ENCODE measurements at places on chromosomes 12 and 14.

DNA sequence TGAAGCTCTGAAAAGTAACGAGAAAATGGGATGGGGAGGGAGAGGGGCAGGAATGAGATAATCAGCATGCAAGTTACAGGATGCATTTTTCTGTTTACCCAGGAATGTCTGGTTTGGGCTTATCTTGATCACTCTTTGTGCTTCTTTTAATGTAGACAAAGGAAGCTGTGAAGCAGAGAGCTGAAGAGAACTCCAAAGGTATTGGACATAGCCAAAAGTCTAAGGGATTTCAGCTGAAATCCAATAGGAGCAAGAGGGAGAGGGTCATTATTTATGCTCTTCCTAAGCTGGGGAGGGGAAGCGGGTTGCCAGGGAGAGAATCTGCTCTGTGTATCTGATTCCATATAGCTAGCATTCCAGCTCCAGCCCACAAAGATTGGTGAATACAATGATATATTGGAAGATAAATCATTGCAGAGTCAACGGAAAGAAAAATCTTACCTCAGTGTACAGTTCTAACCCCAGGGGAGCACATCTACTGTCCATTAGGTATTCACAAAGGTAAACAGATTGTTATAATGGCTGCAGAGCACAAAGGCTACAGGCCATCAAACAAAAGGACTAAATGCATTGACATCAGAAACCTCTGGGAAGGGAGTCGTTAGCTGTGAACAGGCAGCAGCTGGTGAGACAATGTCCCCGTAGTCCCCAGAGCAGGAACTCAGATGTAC, 61.0 kb upstream of the PELI2 start:
- no peak for DNase-seq

- DNase-seq = no peak
Measured at GRCh38 chr14:64970776-64971477, 1.2 kb downstream of the RAB15 start.

- no peak for DNase-seq
Measured at GRCh38 chr14:38038986-38039385, 168.7 kb upstream of the SSTR1 start.

- DNase-seq = no peak
Measured at GRCh38 chr12:14613718-14614117, 46.0 kb upstream of the PLBD1 start.

DNA sequence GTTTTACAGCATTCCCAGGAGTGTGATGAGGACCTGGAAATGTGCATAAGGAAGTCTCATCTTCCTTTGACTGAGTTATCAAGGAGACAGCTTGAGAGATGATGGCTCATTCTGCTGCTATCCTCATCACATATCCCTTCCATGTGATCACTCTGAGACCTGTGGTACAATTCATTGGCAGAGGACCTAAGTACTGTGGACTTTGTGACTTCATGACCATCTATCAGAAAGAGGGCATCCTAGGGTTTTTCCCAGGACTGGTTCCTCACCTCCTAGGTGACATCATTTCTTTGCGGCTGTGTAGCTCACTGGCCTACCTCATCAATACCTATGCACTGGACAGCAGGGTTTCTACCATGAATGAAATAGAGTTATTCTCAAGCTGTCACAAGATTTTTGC, 172.1 kb upstream of the PLEKHG7 start:
- no peak for DNase-seq

DNA sequence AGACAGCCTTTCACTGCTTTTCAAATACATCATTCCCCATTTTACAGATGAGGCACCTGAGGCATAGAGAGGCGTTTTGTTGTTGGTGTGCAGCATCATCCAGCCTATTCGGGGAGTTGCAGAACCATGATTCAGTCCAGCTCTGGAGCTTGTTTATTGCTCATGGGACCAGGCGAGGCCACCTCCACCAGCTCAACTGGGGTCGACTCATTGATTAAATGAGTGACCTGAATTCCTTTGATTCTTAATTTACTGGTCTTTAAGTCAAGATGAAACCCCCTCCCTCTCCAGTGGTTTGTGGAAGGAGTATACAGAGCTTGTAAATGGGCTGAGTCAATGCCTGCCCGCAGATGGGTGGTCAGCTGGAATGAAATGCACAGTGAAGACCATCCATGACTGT, 161.9 kb downstream of the CHST11 start:
- no peak for DNase-seq

- no peak for DNase-seq
Measured at GRCh38 chr14:92800525-92800924, 6.4 kb downstream of the GOLGA5 start.

DNA sequence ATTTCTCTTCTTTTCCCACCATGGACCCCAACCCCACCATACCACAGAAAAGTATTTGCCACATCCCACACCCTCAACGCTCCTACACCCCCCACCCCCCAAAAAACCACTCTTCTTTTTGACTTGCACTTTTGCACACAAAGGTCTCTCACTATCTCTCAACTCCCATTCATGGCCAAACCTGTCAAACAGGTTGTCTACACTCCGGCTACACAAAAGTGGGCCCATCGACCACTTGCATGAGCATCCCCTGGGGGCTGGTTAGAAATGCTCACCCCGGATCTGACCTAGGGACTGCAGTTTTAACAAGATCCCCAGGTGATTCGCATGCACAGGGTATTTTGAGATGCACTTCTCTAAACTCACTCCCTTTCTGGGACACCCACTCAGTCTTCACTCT, 248.2 kb downstream of the DPF3 start:
- no peak for DNase-seq

GRCh38 chr14:50812180-50812579, 18.8 kb downstream of the NIN start:
- no peak for DNase-seq

DNA sequence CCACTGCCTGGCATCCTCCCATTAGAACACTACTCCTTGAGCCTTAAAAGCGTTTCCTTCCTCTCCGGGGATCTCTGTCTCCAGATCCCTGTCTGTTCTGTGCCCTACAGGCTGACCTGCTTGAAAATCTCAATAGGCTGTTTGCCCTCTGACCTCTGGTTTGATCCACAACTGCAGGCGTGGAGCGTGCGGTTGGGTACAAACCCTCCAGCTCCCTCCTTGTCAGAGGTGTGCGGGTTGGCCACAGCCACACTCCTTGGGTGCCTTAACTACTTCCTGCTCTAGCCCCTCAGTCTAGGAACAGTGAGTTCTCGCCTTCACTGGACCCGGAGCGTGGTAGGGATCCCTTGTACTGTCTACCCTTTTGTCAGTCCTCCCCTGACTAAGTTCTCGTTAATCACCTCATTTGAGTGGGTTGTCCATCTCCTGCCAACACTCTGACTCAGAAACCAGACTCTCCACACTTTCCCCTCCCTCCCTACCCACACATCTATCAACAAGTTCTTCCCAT, 33.1 kb downstream of the CMKLR1 start:
- no peak for DNase-seq

DNA sequence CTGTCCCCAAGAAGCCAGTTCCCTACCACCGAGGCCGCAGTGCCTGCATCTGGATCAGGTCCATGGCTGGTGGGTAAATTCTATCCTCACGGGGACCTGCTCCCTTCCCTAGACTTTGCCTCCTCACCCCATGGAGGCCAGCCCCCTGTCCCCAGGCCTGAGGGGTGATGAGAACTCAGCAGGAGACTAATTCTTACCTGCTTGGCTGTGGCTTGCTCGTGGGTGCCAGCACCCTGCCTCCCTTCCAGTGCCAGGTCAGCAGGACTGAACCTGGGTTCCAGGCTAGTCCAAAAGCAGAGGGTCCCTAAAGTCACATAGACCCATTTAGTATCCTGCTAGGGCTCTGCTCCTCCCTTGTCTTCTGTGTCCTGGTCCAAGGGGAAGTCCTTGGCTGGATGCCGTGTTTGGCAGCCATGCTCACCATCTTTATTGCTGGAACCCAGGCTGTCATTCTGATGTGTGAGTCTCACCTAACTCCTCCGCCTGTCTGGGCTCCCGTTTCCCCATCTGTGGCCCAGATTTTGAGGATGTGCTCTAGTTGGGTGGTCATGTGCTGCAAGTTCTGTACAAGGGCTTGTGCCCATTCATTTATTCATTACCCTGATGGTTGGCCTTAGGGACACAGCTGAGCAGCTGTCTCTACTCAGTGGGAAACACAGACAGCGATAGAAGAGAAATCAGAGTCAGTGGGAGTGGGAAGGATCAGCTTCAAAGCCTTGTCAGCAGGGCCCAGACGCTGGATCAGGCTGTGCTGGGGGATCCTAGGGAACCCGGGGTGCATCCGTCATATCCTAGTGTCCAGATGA, 949 bp downstream of the PLBD2 start:
- DNase-seq = no peak

DNA sequence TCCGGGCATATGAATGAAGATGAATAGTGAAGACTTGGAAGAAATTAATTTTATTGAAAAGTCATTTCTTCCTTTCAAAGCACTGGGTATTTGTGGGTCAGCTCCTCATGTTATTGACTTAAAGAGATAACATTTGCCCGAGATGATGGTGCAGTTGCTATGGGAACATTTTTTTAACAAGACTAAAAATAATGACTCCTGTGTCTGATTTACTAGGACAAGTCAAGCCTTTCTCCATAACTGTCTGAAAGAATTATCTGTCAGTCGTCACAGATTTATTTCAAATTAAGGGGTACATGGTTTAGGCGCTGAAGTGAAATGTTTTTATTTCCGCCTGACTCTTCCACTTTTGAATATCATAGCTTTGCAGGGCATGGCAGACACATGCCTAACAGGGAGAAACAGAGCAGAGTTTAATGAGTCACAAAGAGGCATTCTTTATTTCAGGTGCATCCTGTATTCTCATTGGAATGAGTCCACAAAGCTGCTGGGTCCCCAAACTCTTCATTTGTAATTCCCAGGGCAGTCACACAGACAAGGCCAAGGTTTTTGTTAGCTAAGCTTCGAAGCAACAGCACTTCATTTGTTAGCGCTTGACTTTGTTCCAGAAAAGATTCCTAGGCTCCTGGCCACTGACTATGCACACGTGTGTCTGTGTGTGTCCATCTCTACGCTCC, 4.3 kb upstream of the GPHB5 start:
- DNase-seq = no peak

- peak; percentile 9 for DNase-seq
Measured at GRCh38 chr14:37480446-37481290, 114.4 kb downstream of the FOXA1 start.

DNA sequence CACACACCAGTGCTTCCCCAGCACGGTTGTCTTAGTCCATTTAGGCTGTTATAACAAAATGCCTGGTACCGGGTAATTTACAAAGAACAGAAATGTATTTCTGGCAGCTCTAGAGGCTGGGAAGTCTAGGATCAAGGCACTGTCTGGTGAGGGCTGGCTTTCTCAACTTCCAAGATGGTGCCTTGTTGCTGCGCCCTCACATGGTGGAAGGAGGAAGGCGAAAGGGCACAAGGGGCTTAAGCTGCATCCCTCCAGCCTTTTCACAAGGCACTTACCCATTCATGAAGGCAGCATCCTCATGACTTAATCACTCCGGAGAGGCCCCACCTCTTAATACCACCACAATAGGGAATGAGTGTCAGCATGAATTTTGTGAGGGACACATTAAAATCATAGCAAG, 155.5 kb downstream of the SLC15A5 start:
- no peak for DNase-seq

DNA sequence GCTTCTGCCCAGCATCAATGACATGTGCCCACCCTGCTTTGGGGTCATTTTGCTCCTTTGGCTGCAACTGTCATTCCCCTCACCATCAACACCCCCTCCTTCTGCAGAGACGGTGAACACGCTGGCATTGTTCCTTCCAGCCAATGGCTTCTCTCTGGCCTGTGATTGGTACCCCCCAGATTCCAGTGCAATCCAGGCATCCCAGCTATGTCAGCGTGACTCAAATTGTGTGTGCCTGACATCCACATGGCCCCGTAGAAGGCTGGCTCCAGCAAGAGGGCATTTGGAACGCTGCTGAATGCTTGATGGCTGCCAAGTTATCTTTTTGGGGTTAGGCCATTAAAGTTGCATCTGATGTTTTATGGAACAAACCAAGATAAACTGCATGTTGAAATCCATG, 21.0 kb upstream of the CCND2 start:
- no peak for DNase-seq

- peak; percentile 10 for DNase-seq
Measured at GRCh38 chr12:117863002-117863709, 105.6 kb downstream of the KSR2 start.

- DNase-seq = no peak
Measured at GRCh38 chr14:104632781-104633180, 28.2 kb upstream of the TMEM179 start.

DNA sequence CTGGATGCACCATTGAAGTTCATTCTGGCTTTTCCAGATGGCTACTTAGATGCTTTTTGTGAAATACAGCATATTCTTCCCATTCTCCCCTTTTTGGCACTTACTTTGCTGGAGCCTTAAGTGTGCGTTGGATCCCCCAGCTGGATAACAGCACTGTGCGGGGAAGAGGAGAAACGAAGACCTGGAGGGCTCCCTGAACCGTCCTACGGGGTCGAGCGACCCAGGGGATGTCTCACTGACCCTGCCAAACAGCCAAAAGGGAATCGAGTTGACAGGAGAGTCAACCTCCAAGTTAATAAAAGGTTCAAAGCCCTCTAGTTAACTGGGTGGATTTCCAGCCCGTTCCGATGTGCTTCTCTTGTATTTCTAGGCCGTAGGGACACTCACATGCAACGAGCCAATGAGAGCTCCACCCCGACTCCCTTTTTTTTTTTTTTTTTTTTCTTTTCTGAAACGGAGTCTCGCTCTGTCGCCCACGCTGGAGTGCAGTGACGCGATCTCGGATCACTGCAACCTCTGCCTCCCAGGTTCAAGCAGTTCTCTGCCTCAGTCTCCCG, 1.0 kb upstream of the CAMKK2 start:
- no peak for DNase-seq

DNA sequence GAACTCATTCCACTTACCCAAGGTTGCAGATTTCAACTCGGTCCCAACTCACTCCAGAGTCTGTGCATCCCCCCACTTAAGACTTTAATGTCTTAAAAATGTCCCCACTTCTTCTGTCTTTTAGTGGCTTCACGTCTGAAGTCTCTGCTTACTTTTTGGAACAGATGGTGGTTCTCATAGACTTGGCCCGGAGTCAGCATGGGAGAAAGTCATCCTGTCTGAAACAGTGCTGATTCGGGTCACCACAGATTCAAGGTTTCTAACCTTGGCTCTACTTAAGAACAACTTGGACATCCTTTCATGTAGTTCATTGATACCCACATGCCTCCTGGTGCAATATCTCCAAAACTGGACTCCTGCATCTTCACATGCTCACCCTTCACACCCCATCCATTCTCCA, 26.0 kb downstream of the CHST11 start:
- no peak for DNase-seq

DNA sequence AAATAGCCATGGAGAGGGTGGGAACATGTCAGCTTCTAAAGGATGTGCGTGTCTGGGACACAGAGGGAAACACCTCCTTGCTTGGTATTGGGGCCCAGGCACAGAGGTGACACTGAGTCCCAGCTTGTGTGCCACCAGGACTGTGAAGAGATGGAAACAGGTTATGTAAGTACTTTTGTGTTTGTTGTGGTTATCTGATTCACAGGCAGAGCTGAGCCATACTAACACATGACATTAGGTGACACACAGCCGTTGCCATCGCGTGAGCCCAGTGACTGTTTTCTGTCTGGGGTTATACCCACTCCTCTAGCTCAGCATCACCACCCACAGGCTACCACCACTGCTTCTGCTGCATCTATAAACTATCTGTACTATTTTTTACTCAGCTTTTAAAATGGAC, 12.1 kb upstream of the FLVCR2 start:
- DNase-seq = no peak

- no peak for DNase-seq
Measured at GRCh38 chr12:68375756-68376695, 43.9 kb upstream of the MDM1 start.

- no peak for DNase-seq
Measured at GRCh38 chr12:124125203-124125871, 152.3 kb downstream of the ZNF664 start.

- peak; percentile 60 for DNase-seq
Measured at GRCh38 chr12:98752726-98753125, 107.6 kb downstream of the APAF1 start.

- DNase-seq = no peak
Measured at GRCh38 chr14:93108105-93108504, 7.6 kb downstream of the ITPK1 start.

All from BJ (cell line).